Erythroblast (primary cell): ENCODE measurements at places on chromosomes 16 and 17.
A peak's percentile ranks its signal among the peaks of the same experiment; 100 is the strongest.

DNA sequence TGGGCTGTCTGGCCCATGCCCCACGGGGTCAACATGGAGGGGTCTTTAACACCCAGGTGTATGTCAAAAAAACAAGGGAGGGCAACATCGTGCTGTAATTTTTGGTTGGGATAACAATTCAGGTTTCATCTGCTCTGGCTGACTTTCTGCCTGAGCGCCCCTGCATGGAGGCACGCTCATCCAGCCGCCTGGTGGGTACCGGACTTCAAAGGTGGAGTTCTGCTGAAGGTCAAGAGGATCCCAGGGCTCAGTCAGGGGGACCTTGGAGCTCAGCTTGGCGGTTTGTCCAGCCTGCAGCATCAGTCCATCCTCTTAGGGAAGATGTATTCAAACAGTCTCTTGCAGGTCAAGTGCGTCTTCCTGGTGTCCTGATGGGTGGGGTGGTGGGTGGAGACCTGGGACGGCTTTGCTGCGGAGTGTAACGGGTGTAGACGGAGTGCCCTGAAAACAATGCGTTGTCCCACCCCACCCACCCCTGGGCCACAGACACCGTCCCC lies 5.4 kb upstream of the SGF29 start:
- DNase-seq, result no peak

DNA sequence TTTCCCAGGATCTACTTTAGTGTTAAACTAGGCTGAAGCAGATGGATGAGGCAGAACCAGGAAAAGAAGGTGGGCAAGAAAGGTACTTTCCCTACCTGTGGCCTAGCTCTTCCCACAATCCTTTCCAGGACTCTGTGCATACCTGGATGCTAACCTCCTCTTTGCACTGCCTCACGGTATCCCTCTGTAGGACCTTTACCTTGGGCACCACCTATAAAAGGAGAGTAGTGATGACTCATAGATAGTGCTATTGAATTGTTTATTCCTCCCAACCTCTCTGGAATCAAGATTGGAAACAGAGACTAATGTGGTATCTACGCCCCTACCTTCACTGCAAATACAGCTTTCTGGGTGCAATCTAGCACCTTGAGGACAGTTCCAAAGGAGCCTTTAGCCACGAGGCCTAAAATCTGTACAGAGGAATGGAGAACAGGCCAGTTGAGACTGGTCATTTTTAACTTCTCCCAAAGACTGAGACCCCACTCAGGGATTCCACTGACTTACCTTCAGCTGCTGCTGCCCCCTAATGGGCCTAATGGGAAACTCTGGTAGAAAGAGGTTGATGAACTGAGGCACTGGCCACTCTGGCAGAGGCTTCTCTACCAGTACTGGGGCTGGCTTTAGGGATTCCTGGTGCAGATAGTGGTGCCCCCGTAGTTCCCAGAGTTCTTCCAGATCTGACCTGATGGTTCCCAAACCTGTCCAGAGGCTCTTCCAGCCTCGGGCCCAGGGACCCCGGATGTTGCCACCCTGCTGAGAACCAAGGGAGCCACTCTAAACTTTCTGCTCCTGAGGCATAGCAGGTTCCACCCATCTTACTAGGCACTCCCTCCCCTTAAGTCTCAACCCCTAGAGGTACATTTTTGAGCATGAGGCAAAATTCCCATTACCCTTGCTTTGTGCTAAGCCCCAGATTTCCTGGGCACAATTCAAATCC lies 781 bp downstream of the RSKR start:
- DNase-seq, result peak; percentile 58

GRCh38 chr17:74635418-74635817 lies 11.9 kb upstream of the CD300E start:
- DNase-seq, result no peak

GRCh38 chr17:17971431-17972125 lies 622 bp downstream of the TOM1L2 start:
- peak; percentile 34 for DNase-seq

DNA sequence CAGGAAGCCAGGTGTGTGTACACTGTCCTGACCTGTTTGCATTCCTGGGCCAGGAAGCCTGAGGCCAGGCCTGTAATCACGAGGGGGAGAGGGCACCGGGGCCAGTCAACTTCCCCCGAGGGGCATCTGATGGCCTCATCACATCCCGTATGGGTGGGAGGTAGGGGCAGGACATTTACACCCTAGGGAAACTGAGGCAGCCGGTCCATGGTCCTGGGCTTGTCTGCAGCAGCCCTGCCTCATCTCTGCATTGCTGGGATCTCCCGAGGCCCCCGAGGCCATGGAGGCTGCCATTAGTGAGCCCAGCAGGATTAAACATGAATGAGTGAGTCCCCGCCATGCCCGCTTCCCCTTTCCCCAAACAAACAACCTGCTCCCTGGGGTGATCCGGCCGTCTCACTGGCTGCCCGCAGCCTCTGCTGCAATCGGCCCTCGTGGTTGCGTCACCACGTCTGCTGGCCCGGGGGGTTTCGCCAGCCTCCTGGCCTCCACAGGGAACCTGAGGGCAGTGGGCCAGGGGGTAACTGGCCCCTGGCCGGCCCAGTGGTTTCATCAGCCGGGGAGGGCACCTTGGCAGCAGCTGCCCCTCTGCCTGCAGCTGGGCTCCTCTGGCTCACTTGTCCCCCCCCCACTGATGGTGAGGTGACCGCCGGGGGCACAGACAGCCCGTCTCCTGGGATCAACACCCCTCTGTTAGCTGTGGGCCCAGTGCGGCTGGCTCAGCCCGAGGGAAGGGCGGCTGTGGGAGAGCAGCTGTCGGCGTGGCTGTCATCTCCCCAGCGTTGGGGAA lies 88.3 kb upstream of the GSE1 start:
- DNase-seq, result peak; percentile 48

DNA sequence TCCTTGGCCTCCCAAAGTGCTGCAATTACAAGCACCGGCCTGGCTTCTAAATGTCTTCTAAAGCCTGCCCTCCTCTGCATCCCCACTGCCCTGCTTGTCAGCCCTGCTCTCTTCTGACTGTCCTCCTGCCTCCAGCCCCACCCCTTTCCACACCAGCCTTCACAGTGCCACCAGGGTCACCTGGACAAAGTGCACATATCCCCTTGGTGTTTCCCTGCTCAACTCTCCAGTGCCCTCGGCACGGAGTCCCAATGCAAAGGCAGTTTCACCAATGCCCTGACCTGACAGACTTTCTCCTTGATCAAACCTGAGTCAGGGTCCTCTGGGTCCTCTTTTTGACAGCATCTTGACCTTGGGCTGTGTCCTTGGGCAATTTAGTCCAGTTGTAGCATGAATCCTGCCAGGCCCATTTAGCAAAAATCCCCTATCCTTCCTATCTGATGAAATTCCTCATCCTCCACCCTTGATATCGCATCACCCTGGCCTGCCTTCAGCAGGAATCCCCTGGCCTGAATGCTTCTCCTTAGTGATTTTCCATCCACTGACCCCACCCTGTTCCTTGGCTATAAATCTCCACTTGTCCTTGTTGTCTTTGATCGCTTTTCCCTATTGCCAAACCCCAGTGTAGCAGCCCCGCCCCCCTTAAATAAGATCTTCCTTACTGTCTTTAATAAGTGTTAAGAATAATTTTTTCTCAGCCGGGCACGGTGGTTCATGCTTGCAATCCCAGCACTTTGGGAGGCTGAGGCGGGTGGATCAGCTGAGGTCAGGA lies 42.7 kb upstream of the ETV4 start:
- no peak for DNase-seq

- no peak for DNase-seq
These were observed 9.4 kb downstream of the CPNE7 start for GRCh38 chr16:89584768-89585549.
